Activated T-helper 1 cell treated with anti-CD3 and anti-CD28 coated beads, Interleukin-12 subunit alpha, Interleukin-12 subunit beta, Interleukin-2, Interleukin-4 antibody, amounts not matched to agents 30 ng/mL and 10 ng/mL and 1 ng/mL, durations not matched to agents 14 hours and 24 hours and 36 hours (primary cell): ENCODE measurements at places on chromosomes 3 and 15.
A peak's percentile ranks its signal among the peaks of the same experiment; 100 is the strongest.

- no peak for DNase-seq
Observed at GRCh38 chr3:184715943-184716621, 4.2 kb upstream of the MAGEF1 start.

DNA sequence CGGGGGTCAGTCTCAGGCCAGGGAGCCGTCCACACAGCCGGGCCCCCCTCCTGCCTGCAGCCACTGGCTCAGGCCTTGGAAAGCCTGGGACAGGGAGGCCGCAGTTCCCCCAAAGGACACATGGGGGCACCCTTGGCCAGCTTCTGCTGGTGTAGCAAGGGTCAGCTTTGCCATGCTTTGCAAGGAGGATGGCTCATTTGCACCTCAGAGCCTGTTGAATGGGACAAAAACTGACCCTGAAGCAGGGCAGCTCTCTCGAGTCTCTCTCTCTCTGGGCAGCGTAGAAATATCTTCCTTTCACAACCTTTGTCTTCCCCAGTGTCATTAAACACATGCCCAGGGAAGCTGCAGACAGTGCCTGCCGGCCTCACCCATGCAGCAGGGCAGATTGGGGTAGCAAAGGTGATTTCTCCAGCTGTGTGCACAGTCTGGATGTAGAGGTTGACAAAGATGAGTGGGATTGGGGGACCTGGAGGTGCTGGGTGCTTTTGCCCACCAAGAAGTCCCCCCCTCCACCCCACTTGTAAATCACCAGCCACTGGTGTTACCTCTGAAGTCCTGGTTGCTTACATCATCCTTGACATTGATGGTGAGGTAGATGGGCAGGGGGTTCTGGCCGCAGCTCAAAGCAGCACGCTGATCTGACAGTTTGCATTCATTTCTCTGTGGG lies 17.4 kb upstream of the EHD4 start:
- peak; percentile 72 for DNase-seq

GRCh38 chr3:40853474-40853873 lies 328.7 kb downstream of the ZNF621 start:
- DNase-seq = no peak

GRCh38 chr3:124401843-124402242 lies 328.4 kb upstream of the UMPS start:
- no peak for DNase-seq

DNA sequence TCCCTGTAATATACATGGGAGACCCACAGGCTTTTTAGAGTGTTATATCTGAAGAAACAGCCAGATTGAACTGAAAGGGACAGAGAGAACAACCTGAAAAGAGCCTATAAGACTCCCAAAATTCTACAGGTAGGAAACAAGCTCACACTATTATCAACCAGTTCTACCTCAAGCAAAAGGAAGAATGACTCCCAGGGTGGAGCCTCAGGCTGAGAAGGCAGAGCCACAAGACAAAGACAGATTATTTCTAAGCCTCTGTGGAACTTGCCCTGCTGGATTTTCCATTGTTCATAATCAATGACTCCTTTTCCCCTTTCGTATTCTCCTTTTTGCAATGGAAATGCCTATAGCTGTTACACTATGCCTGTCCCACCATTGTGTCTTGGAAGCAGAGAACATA lies 95.1 kb upstream of the LMCD1 start:
- no peak for DNase-seq

DNA sequence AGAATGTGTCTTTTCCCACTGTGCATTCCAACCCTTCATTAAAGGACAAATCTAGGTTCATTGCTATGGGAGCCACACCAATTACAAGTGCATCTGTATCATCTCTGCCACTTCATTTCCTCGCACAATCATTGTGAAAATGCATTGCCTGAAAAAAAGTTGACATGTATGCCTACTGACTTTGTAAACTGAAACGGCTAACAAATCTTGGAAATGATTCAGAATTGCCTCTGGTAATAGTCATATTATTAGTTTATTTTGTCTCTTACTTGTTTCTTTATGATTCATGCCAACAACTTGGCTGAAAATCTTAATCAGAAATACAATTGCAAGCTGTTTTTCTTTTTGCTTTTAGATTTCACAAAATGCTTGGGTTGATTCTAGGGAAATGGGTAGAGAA lies 497.1 kb downstream of the ZIC1 start:
- DNase-seq = no peak

DNA sequence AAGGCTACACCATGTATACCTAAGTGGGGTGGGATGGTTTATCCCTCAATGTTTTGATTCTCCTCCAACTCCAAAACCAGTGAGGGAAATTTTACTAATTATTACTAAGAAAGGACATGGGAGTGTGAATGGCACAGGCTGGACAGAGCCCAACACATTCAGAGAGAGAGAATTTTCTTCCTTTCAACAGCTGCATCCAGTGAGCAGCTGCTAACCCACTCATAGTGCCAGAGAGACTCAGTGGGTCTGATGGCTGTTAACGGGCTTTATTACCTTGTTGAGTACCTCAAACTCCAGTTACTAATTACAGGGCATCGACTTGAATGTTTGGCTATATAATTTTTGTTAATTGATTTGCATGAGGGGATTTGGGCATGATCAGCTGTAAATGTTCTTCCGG lies 75.8 kb downstream of the RORA start:
- no peak for DNase-seq

DNA sequence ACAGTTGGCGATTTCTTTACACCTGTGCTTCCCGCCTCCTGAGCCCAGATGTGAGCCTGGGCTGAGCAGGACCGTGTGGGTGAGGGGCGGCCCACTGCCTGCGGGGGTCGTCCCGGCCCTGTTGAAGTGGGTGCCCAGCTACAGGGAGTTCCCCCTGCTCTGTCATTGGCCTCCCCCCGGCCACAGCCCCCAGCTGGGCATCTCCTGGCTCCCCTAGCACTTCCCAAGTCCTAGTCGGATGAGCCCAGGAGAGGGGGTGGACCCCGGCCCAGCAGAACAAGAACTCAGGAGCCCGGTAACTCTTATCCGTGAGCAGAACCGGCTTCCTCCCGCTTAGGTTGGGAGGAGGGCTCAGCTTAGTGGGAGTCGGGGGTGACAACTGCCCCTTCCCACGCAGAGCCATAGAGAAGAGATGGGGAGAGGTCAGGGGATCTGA lies 757 bp downstream of the PAQR5 start:
- no peak for DNase-seq

GRCh38 chr3:129345971-129346370 lies 67.3 kb downstream of the HMCES start:
- DNase-seq = no peak

GRCh38 chr15:50140983-50141382 lies 21.9 kb upstream of the ATP8B4 start:
- no peak for DNase-seq

DNA sequence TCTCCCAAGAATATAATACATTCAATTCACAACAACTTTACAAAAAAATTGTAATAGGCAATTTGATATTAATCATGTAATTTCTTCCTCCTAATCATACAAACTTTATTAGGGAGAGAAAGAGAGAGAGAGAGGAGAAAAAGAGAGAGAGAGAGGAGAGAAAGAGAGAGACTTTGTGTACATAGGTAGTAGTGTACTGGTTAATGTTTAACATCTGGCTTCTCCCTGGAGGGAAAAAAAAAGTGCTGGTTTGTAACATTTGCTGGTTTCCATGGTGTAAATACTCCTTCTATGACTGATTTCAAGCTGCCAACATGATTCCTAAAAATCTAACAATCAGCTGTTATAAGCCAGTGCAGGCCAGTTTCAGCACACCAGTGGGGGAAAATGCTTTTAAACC lies 98.0 kb upstream of the ARHGEF26 start:
- DNase-seq = no peak

DNA sequence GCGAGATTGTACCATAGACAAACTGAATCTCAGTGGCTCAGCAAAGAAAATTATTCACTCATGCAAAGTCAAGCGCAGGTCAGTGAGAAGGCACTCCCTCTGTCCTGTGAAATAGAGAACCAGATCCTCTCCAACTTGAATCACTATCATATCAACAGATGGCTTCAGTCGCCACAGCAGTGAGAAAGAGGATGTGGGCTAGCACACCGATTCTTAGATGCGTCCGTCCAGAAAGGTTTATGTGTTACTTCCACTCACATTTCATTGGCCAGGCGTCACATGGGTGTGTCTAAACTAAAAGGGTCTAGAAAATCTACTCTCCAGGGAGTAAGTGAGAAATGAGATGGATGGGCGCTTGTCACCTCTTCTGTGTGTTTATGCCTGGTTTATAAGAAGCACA lies 141.6 kb upstream of the KBTBD8 start:
- DNase-seq = no peak

DNA sequence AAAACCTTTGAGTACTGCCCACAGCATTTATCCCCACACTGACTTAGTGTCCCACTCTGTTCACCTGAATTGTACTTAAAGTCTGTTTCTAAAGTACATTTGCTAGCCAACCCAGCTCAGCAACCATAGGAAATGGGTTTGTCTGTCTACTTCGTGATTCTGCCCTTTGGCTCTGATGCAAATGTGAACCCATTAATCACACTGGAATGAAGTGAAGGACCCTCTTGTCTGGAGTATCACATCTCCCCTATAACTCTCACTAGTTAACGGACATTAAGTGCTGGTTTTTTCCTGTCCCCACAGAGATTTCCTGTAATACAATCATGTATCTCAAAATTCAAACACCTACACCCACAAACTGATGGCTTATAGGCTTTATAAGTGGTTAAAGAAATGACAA lies 20.5 kb downstream of the EID1 start:
- no peak for DNase-seq

DNA sequence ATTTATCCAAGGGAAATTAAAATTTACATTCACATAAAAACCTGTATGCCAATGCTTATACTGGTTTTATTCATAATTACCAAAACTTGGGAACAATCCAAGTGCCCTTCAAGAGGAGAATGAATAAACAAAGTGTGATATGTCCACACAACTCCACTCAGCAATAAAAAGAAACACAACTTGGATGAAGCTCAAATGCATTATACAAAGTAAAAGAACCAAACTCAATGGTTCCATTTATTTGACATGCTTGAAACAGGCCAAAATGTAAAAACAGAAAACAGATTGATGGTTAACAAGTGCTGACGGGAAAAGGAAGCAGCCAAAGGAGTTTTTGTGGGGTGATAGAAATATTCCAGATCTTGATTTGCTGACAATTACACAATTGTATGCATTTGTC lies 23.5 kb downstream of the OCA2 start:
- no peak for DNase-seq

DNA sequence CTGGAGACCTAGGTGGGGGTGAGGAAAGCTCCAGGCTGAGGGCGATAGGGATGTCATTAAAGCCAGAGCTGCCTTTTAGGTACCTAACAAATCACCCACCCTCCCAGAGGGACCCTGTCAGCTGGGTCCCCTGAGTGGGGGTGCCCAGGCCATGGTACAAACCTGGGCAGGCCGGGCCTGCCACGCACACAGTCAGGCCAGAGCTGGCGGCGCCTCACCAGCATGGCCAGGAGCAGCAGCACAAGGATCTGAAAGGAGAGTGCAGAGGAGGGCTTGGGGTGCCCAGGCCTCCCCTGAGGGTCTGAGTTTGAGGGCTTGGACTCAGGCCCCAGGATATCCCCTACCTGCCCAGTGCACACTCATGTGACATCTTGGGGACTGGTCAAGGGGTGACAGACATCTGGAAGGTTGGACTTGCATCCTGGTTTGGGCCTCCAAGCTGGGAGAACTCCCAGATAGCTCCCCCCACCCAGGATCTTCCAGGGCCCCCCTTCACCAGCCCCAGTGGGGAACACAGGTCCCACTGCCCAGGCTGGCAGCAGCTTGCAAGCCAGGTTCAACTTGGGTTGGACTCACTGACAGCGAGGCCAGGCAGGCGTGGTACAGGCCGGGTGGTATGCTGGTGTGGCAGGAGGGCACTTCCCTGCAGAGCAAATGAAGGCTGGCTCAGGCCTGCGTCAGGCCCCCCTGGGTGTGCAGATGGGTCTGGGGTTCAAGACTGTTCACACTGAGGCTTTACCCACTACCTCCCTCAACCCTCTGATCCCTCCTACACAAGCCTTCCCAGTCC lies 5.2 kb downstream of the STRA6 start:
- no peak for DNase-seq

GRCh38 chr15:68643216-68643830 lies 64.5 kb downstream of the CORO2B start:
- no peak for DNase-seq

GRCh38 chr15:92061511-92062195 lies 208.1 kb downstream of the SLCO3A1 start:
- DNase-seq = no peak

GRCh38 chr3:177015881-177016280 lies 181.4 kb downstream of the TBL1XR1 start:
- no peak for DNase-seq

DNA sequence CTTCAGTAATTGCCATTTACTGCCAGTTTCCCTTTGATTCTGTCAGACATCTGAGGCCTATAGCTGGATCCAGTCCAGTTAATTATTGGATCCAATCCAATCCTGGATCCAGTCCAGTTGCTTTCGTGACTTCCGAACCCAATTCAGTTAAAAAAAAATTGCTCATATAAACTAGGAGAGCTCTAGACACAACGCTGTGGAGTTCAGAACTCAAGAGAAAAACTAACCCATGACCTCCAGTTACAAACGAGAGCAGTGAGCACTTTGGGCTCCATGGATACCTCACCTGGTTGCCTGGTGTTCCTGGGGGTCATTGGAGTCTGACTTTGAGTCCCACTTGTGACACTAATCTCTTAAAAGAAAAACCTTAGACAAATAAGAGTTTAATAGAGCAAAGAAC lies 269.8 kb downstream of the THSD4 start:
- no peak for DNase-seq

DNA sequence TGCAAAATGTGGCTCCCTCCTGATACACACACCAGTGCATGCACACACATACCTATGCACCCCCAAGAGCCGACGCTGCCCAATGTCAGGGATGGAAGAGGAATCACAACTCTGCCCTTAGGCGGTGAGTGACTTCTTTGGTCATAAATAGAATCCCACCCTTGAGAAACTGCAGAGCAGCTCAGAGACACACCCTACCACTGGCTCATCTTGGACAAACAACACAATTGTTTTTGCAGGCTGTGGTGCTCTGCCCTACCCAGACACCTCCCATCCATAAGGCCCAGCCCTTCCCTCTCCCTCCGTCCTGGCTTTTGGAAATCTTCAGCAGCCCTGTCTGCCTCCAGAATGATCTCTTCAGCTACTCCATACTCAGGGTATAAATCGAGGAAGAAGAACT lies 73.8 kb upstream of the HRH1 start:
- no peak for DNase-seq

- no peak for DNase-seq
Observed at GRCh38 chr3:126439968-126440708, 35.6 kb downstream of the ZXDC start.

DNA sequence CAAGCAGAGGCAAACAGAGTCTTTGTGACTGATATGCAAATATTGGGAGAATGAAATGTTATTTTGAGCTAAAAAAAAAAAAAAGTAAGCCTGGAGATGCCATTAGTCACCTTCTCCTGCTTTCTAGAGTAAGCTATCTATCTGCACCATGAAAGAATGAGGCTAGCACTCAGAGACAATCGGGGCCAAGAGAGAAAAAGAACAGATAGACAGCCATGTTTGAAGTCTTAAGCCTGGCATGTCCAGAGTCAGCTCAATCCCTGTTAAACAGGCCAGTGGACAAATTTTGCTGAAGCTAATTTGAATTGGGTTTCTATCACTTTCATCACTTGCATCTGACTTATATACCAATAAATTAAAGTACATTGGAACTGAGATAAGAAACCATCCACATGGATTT lies 204.4 kb downstream of the SLC9A9 start:
- no peak for DNase-seq
